Fibroblast of lung (primary cell): ENCODE measurements at places on chromosomes 2 and 18.
A peak's percentile ranks its signal among the peaks of the same experiment; 100 is the strongest.

DNA sequence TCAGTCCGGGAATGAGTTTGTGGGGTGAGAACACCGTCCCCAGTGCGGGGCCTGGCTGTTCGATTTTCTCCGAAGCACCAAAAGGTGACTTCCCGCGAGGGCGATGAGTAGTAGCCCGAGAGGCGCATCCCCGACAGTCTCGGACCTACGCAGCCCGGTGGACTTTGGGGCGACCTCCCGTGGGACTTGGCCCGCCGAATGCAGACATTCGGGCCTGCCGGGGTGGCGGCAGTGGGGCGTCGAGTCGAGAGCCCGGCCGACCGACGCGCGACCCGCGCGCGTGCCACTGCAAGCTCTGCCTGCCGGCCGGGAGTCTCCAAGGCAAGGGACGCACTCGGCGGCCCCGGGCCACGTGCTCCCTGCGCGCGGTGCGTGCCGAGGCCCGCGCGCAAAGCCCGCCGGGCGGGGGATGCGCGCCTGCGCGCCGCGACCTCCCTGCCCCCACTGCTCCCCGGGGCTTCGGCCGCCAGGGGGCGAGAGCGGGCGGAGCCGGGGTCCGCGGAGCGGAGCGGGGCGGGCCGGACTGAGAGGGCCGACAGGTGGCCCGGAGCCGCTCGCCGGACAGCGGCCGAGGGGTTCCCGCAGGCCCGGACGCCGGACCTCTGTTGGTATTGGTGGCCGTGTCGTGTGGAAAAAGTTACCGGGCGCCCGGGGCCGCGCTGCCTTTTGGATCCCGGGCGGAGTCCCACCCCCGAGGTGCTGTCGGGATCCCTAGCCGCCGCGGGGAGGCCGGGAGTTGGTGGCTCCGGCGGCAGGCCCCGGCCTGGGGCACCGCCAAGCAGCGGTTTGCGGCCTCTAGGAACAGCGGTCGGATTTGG, 1.9 kb downstream of the PTMA start:
- peak; percentile 84 for DNase-seq

DNA sequence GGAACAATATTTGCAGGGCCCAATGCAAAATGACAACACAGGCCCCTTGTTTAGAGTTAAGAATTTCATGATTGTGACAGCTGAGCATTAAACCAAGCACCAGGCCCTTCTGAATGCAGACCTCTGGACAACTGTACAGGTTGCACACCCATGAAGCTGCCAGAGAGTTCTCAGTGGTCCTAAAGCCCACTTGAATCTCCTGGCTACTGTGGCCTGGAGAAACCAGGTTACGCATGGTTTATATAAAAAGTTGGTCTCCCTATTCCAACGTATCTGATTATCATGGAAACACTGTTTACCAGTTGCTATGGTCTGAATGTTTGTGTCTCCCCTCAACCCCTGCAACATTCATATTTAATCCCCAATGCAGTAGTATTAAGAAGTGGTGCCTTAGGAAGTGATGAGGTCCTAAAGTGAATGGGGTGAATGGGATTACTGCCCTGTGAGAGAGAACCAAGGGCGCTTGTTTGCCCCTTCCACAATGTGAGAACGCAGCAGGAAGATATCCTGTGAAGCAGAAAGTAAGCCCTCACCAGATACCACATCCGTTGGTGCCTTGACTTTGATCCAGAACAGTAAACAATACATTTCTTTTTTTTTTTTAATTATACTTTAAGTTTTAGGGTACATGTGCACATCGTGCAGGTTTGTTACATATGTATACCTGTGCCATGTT, 48.0 kb upstream of the ANXA4 start:
- no peak for DNase-seq

DNA sequence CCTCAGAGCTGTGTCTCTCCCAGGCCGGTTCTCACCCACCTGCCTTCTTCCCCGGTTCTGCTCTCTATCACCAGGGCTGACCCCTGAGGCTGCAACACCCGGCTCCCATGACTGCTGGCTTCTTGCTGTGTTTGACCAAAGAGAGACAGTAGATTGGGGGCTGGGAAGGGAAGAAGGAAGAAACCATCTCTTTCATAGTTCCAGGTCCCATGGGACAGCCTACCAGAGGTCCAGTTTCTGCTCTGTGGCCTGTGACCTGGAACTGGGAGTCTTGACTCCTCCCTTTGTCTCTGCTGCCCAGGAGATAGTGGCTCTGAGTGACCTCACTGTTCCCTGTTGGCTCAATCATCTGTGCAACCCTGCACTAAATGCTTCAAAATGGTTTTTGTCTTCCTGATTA, 38.1 kb downstream of the ALPK2 start:
- DNase-seq = no peak

GRCh38 chr2:44304258-44304657, 29.0 kb downstream of the SLC3A1 start:
- DNase-seq = no peak

DNA sequence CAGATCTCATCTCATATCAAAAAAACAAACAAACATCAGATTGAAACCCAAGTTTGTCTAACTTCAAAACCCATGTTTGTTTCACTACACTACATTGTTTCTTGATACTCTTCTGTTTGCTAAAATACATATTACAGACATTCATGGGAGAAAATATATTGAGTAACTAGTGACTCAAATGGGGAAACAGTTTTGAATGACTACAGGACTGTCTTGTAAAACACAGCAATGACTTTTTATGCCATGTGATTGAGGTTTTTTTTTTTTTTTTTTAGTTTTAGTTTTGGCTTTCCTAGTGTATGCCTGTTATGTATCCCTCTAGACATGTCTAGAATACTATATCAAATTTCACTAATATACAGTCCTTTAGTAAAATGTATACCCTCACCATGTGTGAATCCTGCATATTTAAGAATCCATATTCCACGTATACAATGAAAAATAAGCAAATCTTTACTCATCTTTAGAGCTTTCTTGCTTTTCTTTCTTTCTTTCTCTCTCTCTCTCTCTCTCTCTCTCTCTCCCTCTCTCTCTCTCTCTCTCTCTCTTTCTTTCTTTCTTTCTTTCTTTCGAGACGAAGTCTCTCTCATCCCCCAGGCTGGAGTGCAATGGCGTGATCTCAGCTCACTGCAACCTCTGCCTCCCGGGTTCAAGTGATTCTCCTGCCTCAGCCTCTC, 46.6 kb upstream of the SERTAD2 start:
- DNase-seq = peak; percentile 33
